ENCODE measurements at places on chromosomes 13 and 19.

GRCh38 chr19:32890326-32890725, 20.8 kb upstream of the SLC7A9 start:
- no peak for DNase-seq

DNA sequence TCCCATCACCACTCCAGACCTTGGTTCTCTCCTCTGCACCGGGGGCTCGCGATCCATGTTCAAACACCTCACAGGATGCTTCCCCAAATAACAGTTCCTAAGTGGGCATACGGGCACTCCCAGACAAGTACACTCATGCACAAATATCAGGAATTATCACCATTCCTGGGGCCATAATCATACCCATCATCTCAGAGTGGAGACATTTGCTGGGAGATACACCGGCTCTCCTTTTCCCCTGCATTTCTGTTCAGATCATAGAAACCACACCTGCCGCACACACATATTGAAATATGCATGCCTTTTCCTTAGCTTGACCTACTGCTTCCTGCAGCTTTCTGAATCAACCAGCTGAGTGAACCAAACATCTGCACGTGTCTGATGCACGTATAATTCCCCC, 33.9 kb upstream of the MBNL2 start:
- DNase-seq = no peak

DNA sequence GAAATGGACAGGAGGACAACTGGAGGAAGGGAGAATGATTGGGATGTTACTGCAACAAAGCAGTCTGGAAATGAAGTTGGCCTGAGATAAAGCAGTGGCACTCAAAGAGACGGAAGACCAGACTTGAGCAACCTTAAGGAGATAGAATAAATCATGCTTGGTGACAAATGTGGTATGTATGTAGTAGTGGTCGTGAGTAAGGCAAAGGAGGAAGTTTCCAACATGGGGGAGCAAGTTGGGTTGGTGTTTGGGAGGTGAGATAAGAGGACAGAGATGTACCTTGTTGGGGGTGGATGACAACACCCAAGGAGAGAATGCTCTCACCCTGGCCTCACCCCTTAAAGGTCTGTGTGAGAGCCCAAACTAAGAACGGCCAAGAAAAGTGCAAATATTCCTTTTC, 420.5 kb downstream of the DIAPH3 start:
- DNase-seq = no peak

DNA sequence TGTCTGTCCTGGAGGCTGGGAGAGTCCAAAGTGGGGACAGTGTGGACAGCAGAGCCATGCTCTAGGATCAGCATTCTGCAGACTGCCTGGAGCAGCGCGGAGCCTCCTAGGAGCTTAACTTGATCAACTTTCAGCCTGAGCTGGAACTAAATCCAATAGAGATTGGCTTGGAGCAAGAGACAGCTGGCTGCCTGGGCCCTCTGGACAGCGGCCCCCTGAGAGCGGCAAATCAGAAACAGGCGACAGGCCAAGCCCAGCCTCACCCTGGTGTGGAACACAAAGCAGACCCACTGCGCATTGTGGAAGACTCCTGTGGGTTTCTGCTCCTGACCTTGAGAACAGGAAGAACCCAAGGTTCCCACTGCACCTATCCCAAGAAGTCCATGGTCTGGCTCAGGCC, 462.2 kb downstream of the TSHZ3 start:
- no peak for DNase-seq

DNA sequence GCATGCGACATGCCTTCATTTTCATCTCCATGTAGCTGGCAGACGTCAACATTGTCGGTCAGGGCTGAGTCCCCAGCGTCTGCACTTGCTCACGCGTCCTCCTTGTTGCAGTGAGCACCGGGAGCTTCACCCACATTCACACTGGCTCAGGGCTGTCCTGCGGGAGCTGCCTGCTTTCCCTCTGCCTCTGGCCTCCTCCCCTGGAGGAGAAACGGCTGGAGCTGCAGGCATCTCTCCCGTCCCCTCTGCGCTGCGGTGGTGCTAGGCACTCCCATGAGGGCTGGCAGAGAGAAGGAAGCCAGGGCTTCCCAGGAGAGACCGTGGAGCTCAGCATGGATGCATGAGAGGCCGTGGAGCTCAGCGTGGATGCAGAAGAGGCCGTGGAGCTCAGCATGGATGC, 18.4 kb upstream of the TMEM255B start:
- peak; percentile 69 for DNase-seq

DNA sequence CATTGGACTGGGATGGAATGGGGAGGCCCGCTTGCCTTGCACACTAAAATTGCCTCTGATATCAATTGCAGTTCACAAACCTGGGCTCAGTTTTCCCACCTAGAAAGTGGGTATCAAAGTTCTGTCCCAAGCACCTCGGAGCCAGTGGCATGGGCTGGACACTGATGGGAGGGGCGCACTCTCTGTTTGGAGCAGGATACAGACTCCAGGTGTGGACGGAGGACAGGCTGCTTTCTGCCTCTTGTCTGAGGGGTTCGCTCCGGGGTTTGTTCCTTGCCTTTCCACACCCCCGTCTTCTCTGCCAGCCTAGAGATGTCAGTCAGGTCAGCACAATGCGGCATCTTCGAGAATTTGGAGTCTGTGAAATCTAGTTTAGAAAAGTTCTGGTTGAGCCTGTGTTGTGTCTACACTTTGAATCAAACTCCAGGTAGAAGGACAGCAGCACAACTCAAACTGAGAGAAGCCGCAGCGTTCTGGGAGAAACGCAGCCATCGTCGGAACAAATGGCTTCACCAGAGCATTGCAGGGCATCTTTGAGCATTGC, 141.9 kb downstream of the TEX29 start:
- no peak for DNase-seq

DNA sequence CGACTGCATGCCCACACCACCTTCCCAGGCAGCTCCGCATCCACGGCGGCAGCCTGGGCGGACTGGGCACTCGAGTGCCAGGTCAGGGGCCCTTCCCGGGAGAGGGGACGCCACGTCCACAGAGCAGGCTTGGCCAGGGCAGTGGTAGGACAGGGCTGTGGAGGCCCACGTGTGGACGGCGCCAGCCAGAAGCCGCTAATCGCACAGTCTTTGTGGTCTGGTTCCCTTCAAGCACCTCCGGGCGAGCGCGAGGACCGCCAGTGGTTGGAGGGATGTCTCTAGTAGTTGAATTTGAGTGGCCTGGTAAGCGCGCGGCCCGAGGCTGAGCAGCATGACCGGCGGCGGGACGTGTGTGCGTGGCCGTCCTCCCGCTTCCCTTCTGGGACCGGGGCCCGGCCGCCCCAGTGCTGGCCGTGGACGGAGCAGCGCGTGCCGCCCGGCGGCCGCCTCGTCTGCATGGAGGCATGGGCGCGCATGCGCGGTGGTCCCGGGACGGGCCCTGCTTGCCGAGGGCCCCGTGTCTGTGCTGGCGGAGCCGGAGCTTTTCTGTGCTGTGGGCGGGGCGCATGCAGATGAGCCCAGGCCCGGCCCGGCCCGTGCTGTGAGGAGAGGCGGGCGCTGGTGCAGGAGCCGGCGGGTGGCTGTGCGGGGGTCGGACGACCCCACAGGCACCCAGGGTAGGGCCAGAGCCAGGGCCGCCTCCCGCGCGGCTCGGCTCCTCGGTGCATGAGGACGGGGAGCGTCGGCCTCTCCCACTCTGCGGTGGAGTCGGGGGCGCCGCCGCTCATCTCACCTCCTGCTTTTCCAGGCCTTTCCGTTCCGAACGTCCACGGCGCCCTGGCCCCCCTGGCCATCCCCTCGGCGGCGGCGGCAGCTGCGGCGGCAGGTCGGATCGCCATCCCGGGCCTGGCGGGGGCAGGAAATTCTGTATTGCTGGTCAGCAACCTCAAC, 8.6 kb downstream of the PTBP1 start:
- DNase-seq = no peak

DNA sequence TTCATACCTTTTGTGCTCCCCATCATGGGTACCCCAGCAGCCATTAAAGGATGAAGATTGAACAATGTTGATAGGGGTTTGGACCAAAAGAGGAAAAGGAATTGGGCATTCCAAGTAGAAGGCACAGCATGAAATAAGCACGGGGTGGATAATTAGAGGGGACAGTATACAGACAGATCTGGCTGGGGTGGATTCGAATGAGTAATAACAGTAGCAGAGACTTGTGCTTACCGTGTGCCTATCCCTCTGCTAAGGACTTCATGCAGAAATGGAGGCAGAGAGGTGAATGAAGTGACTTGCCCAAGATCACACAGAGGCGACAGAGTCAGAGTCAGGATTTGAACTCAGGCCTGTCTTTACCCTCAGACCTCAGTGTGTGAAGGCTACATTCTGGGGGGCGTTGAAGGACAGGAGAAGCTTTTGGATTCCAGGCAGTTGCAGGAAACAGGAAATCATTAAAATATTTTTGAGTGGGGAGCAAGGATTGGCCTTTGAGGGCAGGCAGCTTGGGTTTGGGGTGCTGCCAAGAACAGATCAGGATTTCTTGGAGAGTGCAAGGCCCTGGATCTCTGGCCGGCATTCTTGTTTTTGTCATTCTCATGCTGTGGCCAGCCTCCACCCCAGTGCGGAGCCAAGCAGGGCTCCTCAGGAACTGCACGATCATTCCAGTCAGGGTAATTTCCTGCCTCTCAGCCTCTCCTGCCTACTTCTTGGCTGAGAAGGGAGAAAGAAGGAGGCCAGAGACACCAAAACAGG, 18.7 kb downstream of the PAF1 start:
- DNase-seq = no peak

DNA sequence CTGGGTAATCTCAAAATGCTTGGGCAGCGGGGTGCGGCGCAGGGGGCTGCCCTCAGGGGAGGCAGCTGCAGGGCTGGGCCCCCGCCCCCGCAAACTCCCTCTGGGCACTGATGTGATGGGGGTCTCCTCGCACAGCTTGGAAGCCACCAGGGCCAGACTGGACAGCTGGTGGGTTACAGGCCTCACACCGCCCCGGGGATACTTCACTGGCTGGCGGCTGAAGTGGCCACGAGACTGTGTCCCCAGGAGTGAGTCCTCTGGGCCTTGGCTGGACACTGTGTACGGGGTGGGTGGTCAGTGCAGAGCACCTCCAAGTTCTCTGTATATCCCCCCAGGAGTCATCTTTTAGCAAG, 2.0 kb upstream of the LPAR2 start:
- DNase-seq = no peak

DNA sequence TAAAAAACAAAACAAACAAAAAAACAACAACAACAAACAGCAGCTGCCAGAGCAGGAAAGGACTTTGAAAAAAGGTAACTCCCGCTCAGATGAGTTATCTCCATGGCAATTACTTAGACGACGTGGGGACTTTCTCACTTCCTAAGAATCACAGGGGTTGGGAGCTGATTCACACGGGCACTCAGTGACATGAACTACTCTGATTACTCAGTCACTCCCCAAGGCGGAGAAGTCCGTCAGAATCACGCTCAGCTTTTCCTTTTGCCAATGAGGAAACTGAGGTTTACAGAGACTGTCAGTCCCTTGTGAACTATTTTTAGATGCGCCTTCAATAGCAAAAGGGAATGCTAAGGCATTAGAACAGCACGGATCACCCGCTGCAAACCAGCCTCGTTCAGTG, 32.3 kb upstream of the MATK start:
- DNase-seq = no peak

GRCh38 chr13:49388091-49388635, 55.7 kb downstream of the CAB39L start:
- DNase-seq = no peak

- no peak for DNase-seq
Observed at GRCh38 chr19:56245121-56245740, 27.3 kb upstream of the EDDM13 start.

GRCh38 chr19:48186015-48186414, 15.5 kb downstream of the ZSWIM9 start:
- DNase-seq = peak; percentile 14

DNA sequence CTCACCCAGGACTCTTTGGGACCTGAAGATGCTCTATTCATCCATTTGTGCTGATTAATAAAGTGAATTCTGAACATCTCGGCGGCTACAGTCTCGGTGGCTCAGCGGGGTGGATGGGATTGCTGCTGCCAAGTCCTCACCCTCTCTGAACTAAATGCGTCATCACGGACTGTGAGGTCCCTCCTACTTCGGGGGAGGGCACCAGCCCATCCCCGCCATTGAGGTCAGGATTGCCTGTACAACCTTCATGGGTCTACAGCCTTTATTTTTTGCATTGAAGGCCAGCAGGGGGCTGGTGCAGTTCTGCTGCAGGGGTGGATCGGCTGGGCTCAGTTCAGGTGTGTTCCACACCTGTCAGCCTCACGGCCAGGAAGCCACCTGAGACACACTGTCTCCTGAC, 181.8 kb downstream of the COL4A1 start:
- DNase-seq = no peak

- peak; percentile 95 for DNase-seq
Observed at GRCh38 chr19:12639901-12640613, 26.5 kb downstream of the MAN2B1 start.

- DNase-seq = no peak
Observed at GRCh38 chr13:43326100-43326499, 302.7 kb downstream of the DNAJC15 start.
